ENCODE measurements at places on chromosomes 12 and 14. TPM values are rescaled to one million over a fixed set of nuclear protein-coding genes. Genes with fewer than 3 reads are reported as not detected.

The PLEKHG7 gene
- total RNA-seq, result not detected

The RPL36AL gene
- 144 TPM for total RNA-seq

The DEGS2 gene
- not detected for total RNA-seq

The FITM1 gene
- total RNA-seq, result not detected

The TAOK3 gene
- total RNA-seq, result 7.2 TPM

The C12orf75 gene
- 264 TPM for total RNA-seq

The RTN1 gene
- total RNA-seq, result 0.13 TPM

The WNT5B gene
- 60.8 TPM for total RNA-seq

The CMA1 gene
- not detected for total RNA-seq

The OASL gene
- total RNA-seq, result 0.25 TPM

The ADCY4 gene
- total RNA-seq, result 0.16 TPM

The LRRC10 gene
- total RNA-seq, result not detected

The TAS2R13 gene
- total RNA-seq, result 0.38 TPM

The KRT79 gene
- total RNA-seq, result 0.16 TPM

The CCDC184 gene
- total RNA-seq, result 0.33 TPM

The TMEM119 gene
- 2.7 TPM for total RNA-seq

The CDK2 gene
- 11.2 TPM for total RNA-seq

The DYNC1H1 gene
- 558 TPM for total RNA-seq

The INF2 gene
- total RNA-seq, result 135 TPM

The HOXC12 gene
- not detected for total RNA-seq

The KRT2 gene
- total RNA-seq, result not detected

The PDE3A gene
- total RNA-seq, result 25.6 TPM

The TMEM132D gene
- 0.76 TPM for total RNA-seq

The DAO gene
- not detected for total RNA-seq

The TMEM132C gene
- total RNA-seq, result not detected

The TAS2R10 gene
- total RNA-seq, result not detected

The ZC2HC1C gene
- total RNA-seq, result 2.4 TPM

The AKAP3 gene
- 0.13 TPM for total RNA-seq

The AQP6 gene
- total RNA-seq, result under 0.01 TPM

The TAS2R9 gene
- total RNA-seq, result not detected

The AQP5 gene
- not detected for total RNA-seq

The ALG10B gene
- 2.0 TPM for total RNA-seq

The GDF11 gene
- 11.3 TPM for total RNA-seq

The SYT10 gene
- not detected for total RNA-seq

The GALNT8 gene
- total RNA-seq, result not detected

The RPL10L gene
- not detected for total RNA-seq

The LRFN5 gene
- total RNA-seq, result 0.33 TPM

The PLBD1 gene
- total RNA-seq, result 15.7 TPM

The CFAP73 gene
- not detected for total RNA-seq

The TMEM229B gene
- total RNA-seq, result 1.0 TPM

The CAPS2 gene
- total RNA-seq, result 0.33 TPM
